Tibial nerve (tissue), 4 donors: ENCODE measurements at places on chromosomes 6 and 20.
A peak's percentile ranks its signal among the peaks of the same experiment; 100 is the strongest.

DNA sequence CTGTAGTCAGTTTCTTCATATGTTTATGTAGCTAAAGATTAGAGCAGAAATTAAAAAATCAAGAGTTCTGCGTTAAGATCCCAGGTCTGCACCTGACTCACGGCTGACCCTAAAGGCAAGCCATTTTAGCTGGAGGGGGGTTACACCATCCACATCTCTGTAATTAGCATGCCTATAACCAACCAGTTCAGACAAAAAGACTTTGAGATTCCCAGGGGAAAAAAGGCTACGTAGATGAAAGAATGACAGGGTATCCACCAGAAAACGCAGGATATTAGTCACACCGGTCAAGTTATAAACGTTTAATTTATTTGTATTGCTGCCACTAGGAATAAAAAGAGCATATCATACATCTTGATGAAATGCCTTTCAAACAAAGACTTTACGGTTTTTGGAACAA, 299.1 kb downstream of the FOXC1 start:
- no peak for DNase-seq

DNA sequence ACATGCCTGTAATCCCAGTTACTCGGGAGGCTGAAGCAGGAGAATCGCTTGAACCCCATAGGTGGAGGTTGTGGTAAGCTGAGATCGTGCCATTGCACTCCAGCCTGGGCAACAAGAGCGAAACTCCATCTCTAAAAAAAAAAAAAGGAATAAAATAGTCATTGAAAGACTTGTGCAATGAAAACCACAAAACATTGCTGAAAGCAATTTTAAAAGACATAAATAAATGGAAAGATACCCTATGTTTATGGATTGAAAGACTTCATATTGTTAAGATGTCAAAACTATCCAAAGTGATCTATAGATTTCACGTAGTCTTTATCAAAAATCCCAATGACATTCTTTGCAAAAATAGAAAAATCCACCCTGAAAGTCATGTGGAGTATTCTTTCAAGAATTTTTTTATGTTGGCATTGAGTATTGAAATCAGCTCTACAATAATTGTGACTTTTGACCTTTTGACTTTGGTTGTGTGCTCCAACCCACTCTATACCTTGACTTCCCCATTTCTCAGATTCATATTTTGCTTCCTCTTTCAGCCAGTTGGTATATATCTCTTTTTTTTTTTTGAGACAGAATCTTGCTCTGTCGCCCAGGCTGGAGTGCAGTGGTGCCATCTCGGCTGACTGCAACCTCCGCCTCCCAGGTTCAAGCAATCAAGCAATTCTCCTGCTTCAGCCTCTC, 45.5 kb upstream of the SLC23A2 start:
- DNase-seq = no peak

- DNase-seq = no peak
These were observed 50.2 kb downstream of the ELOVL2 start for GRCh38 chr6:10993896-10994295.

DNA sequence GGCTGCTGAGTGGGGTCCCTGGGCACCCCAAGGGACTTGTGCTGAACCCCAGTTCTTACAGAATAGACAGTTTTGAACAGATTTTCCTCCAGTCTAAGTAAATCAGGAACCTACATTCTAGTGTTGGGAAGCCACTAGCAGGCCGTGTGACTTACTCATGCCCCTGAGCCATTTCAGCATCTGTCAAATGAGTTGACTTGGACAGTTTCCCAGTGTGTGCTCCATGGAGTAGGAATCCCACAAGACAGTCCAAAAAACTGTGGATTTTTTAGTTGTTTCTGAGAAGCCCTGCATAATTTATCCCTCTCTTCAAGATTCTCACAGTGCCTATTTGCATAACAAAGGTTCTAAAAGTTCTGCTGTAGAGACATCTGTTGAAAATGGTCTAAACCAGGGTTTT, 2.1 kb downstream of the GABRR2 start:
- peak; percentile 48 for DNase-seq

DNA sequence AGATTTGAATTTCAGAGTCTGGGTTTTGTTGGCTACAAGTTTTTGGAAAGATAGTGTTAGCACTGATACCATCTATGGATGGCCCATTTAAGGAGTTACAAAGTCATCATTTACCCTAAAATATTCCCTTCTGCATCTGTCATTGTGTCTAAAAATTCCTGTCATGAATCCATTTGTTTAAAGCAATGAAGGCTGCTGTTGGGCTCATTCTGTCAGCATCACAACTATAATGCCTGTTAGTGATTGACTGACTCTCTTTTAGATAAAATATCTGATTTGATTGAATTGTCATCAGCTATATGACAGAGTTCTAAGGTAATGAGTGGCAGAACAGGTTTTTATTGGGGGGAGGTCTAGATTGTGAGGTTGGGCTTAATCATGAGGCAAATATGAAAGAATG, 167.6 kb upstream of the IMPG1 start:
- no peak for DNase-seq

GRCh38 chr6:125503181-125503580, 201.4 kb upstream of the HDDC2 start:
- DNase-seq = no peak

GRCh38 chr6:41607736-41608135, 30.5 kb upstream of the MDFI start:
- DNase-seq = no peak

GRCh38 chr20:57078116-57078515, 188.3 kb downstream of the BMP7 start:
- DNase-seq = no peak

- no peak for DNase-seq
These were observed at the start of gene SEMG1 for GRCh38 chr20:45206725-45207124. Gene SEMG1 (plus strand): TSS chr20:45207033. CDS start chr20:45207054, 21 bp downstream.

DNA sequence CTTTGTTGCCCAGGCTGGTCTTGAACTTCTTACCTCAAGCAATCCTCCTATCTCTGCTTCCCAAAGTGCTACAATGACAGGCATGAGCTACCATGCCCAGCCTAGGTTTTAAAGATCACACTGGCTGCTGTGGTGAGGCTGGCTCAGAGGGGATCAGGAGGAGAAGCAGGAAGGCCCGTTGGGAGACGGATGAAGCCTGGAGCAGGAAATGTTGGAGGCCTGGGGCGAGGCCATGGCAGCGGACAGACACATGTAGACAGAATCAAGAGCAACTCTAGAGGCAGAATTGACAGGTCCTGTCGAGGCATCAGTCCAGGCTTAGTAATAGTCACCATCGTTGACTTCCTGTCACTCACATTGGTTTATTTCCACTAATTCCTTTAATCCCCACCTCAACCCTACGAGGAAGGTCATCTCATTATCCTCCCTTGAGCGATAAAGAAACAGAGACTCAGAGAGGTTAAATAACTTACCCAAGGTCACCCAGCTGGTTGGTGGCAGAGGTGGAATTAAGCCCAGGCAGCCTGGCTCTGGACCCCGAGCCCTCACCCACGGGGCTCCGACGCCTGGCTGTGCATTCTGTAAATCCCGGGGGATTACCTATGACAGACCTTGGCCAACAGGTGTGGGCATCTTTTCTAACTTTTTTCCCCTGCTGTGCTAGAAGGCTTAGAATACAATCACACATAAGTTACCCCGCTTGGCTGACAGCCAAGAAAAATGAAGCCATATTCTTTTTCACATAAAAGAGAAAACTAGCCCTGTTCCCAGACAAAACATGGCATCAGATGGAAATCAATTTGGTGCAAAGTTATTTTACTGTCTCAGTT, 113.4 kb downstream of the EYA2 start:
- no peak for DNase-seq

GRCh38 chr6:27297857-27298730, 14.0 kb downstream of the POM121L2 start:
- no peak for DNase-seq

DNA sequence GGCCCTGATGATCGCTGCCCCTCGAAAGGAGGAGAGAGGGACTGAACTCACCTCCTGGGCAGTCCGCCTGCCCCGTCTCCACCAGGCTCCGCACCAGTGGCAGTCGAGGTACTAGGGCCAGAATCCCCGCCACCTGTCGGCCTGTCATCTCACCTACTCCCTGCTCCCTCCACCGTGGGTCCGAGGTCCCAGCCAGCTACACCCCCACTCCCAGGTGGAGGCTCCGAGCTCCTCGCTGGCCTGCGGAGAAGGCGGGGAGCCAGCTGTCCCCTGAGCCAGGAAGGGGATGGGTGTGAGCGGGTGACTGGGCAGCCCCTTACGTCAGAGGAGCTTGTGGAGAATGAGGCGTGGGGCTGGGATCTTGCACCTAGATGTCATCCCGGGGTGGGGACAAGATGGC, 1066.5 kb upstream of the MANEA start:
- DNase-seq = no peak

DNA sequence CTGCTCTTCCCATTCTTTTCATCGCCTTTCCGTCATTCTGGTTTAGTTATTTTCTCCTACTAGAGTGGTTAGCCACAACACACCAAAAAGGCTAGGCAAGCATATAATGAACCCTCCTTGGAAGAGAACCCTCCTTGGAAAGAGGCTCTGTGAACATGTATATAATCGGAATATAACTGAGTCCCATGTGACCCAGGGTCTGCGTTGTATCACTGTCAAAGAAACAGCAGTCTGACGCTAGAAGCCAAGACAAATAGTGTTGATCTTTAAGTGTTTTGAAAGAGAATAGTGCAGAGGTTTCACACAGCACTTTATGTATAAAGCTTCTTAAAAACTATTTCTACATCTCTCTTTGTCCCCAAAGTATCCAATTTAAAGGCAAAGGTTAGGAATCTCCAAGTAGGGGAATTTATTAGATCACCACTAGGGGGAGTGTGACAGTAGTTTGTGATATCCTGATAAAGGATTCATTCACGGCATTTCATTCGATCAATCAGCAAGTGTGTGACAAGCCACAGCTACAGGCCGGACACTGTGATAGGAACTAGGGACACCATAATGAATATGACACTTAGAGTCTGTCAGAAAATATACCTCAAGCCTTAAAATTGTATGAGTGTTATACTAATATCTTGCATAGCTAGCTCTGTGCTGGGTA, 395.3 kb downstream of the CD109 start:
- no peak for DNase-seq

DNA sequence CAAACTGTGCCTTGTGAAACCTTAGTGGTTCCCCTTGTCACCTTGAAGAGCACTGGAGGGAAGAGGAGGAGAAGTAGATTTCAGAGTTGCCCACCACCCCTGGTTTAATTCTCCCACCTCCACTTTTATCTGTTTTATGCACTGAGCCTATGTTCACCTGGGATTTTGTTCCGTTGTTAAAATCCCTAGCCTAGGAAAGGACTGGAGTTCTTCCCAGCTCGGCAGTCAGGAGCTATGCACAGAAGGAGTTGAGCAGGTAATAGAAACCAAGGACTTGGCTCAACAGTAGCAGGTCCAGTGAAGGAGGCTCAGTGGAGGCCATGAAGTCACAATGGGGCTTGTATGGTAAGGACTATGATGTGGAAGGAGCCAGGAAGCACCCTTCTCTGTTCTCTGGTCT, 290.3 kb upstream of the PRND start:
- DNase-seq = no peak

DNA sequence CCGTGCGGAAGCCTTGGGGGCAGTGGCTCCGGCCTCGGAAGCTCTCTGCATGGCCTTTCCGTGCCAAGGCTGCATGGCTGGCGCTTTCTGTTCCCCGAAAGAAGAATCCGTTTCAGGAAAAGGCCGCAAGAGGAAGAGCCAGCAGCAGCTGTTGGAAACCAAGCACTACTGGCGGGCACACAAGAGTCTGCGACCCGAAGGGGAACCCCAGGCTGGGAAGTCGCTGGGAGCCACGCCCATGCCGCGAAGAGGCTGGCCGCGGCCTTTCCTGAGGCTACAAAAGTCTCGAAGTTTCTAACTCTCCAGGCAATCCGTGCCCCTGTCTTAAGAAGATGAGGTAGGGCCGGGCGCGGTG, at the start of gene CGAS:
Gene CGAS, minus strand, starts transcription at position 191 of the 355 bp plus-strand sequence. Its CDS starts 116 bp downstream, at position 75.
- DNase-seq = peak; percentile 51

- no peak for DNase-seq
These were observed 38.5 kb downstream of the COL12A1 start for GRCh38 chr6:75167325-75167724.

GRCh38 chr6:143414769-143415168, 35.7 kb downstream of the ADAT2 start:
- DNase-seq = no peak

GRCh38 chr20:36569847-36570429, 3.5 kb upstream of the TGIF2 start:
- no peak for DNase-seq

DNA sequence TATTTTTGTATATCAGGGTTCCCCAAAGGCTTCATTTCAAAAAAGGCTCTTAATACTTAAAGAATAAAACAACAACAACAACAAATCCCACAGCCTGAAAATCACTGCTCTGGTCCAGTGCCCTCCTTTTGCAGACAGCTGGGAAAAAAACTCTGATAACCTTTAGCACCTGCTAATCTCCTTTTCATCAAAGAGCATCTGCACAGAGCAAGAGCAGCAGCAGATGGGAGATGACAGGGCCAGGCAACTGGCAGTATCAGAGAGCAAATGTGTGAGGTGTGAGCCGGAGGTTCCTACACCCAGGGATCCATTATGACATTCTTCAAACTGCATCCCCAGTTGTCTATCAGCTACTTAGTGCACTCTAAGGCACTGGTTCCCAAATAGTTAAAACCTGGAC, 25.7 kb downstream of the TTI1 start:
- DNase-seq = no peak

GRCh38 chr20:45935416-45936046, 1.0 kb downstream of the PCIF1 start:
- no peak for DNase-seq

DNA sequence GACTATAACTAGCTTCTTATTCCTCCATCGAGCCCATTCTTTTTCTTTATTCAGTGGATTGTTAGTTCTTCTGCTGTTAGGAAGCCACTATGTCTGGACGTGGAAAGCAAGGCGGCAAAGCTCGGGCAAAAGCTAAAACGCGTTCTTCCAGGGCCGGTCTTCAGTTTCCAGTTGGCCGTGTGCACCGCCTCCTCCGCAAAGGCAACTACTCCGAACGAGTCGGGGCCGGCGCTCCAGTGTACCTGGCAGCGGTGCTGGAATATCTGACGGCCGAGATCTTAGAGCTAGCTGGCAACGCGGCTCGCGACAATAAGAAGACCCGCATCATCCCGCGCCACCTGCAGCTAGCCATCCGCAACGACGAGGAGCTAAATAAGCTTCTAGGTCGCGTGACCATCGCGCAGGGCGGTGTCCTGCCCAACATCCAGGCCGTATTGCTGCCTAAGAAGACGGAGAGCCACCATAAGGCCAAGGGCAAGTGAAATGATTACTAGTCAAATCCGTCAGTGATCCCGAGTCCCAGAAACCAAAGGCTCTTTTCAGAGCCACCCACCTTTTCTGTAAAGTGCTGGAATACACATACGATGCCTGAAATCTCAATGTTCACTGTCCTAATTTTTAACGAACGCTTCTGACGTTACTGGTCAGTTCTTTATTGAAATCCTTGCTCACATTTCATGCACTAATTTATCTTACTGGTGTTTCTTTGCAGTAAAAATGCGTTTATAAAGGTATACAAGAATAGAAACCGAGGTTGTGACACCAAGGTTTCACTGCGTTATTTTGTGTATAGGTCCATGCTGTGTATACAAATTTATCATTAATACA, 129.9 kb downstream of the HFE start:
- DNase-seq = peak; percentile 70

GRCh38 chr20:17570347-17571152, 675 bp downstream of the DSTN start:
- DNase-seq = peak; percentile 23
